Activated CD4-positive, CD25-positive, alpha-beta regulatory T cell treated with anti-CD3 and anti-CD28 coated beads, Interleukin-2, amount 50 U/mL, for 16 hours (primary cell): ENCODE measurements at places on chromosomes 13 and 19.

DNA sequence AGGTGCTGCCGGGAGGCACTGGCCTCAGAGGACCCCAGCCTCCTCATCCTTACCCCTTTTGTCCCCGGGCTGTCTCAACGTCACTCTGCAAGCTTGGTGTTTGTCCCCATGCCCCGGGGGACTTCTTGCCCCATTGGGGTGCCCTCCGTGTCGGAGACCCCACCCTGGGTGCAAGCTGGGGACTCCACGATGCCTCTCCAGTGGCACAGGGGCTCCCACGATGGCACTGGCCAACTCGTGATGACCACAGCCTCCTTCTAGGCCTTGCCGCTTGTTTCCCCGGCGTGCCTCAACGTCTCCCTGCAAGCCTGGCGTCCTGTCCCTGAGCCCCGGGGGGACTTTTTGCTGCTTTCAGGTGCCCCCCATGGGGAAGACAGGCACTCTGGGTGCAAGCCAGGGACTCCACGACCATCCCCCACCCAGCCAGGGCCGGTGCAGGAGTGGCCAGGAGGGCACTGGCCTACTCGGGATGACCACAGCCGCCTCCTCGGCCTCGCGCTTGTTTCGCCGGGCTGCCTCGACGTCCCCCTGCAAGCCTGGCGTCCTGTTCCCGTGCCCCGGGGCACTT, 237.0 kb downstream of the TUBA3C start:
- DNase-seq = no peak

- DNase-seq = no peak
Observed at GRCh38 chr13:20016649-20017364, 58.3 kb downstream of the ZMYM2 start.

- no peak for DNase-seq
Observed at GRCh38 chr19:11323601-11324078, 15.8 kb downstream of the RAB3D start.

GRCh38 chr13:44879452-44880058, 109.7 kb downstream of the NUFIP1 start:
- DNase-seq = no peak

DNA sequence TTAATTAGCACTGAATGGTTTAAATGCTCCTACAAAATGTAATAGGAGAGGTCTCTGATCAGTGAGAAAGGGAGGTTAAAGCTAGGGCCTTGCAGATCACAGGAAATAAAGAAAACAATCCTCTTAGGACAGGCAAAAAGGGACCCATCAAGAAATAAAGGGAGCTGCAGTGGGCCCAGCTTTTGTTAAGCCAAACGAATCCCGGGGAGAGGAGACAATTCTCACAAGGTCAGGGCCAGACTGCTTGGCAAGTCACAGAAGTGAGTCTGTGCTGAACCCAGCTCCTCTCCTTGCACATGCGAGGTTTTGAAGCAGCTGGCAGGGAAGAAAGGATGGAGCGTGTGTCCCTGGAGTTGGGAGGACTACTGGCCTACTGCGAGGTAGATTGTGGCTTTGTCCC, 285.8 kb downstream of the COG6 start:
- DNase-seq = no peak
